Activated CD8-positive, alpha-beta T cell treated with anti-CD3 and anti-CD28 coated beads, Interleukin-2, amount 10 ng/mL, durations not matched to agents 7 days and 5 days (primary cell): ENCODE measurements at places on chromosomes 6 and 20.

DNA sequence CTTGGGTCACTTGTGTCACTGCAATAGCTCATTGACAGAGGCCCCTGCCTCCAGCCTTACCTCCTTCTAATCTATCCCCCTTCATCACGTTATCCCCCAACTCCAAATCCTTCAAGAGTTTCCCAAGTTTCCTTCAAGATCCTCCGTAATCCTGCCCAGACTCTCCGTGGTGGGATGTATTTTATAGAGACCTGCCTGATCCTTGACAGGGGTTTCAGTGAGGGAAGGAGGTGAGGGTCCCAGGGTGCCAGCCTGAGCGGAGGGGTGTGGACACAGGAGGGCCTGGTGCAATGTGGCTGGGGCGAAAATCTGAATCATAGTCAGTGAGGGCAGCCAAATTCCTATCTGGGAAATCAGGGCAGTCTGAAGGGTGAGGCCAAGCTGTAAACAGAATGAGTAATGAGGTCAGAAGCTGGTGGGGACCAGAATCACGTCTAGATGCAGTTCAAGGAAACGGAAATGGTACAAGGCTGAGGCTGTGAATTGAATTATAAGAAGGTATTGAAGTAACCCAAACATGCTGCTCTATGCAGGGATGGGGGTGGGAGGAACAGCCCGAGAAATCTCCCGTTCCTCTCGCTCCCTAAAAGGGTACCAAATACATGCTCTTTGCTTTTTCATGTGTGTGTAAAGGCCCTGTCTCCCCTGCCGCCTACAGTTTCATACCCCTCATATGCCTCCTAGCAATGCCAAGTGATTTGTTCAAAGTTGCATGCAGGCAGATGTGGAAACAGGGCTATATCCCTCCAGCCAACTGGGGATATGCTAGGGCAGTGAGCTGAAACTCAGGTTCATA lies 35.4 kb upstream of the PIM1 start:
- no peaks in the 10 kb centered on the region for H3K36me3 ChIP-seq
- no peak overlapping the region for H3K4me3 ChIP-seq
- H3K27me3 ChIP-seq: peaks cover 7% of the 10 kb centered on the region

DNA sequence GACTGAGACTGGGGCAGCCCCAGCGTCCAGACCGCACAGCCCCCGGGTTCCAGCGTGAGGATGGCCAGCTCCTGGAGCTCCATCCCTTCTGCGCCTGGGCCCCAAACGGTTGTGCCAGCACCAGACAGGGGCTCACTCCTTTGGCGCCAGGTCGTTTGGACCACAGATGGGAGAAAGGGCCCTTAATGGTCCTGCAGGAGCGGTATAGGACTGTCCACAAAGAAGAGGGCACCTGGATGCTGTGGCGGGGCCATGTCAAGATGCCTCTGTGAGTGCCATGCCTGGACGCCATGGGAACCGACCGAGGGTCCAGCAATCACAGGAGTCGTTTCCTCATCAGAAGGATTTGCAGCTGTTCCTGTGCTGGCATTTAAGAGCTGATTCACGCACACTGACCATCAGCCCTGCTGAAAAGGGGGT lies 82.7 kb downstream of the DLL1 start:
- peaks cover 8% of the 10 kb centered on the region for H3K27me3 ChIP-seq
- H3K36me3 ChIP-seq: peaks cover 3% of the 10 kb centered on the region
- no peak overlapping the region for H3K4me3 ChIP-seq
- H3K27ac ChIP-seq: no peak overlapping the region

GRCh38 chr20:24704899-24705298 lies 235.5 kb downstream of the SYNDIG1 start:
- no peaks in the 10 kb centered on the region for H3K36me3 ChIP-seq
- no peak for DNase-seq
- H3K27ac ChIP-seq: no peak overlapping the region
- H3K4me3 ChIP-seq: no peak overlapping the region
- H3K4me1 ChIP-seq: no peaks in the 10 kb centered on the region

DNA sequence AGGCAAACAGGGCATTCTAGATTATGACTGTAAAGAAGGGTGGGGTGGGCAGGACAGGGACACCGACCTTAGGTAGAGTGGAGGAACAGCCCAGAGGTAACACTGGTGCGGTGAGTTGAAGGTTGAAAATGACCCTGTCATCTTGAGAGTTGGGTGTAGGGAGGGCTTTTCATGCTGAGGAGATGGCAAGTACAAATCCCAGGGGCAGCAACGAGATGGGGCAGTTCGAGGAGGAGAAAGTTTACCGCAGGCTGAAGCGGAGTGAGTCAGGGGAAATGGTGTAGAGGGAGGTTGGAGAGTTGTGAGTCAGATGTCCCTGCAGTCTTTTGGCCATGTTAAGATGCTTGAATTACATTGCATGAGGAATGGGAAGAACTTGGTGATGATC lies 101.1 kb downstream of the HIVEP1 start:
- no peak overlapping the region for H3K4me3 ChIP-seq
- H3K27ac ChIP-seq: peak overlapping the region; percentile 62
- no peaks in the 10 kb centered on the region for H3K27me3 ChIP-seq

- H3K27ac ChIP-seq: no peak overlapping the region
- H3K4me1 ChIP-seq: peaks cover 3% of the 10 kb centered on the region
- no peaks in the 10 kb centered on the region for H3K36me3 ChIP-seq
- no peak overlapping the region for H3K4me3 ChIP-seq
- H3K27me3 ChIP-seq: no peaks in the 10 kb centered on the region
- DNase-seq: no peak
Observed at GRCh38 chr20:24829649-24830370, 119.3 kb upstream of the CST7 start.
